Sciatic nerve (tissue), 2 donors: ENCODE measurements at places on chromosomes 3 and 15. TPM values are rescaled to one million over a fixed set of nuclear protein-coding genes. Genes with fewer than 3 reads are reported as not detected.

Gene TLR9
- total RNA-seq = 1.1 TPM

Gene NUP210
- total RNA-seq = 5.5 TPM

Gene PARP15
- total RNA-seq = 3.3 TPM

Gene REC114
- total RNA-seq = not detected

Gene TGM4
- not detected for total RNA-seq

Gene PDZRN3
- total RNA-seq = 37.9 TPM

Gene NOX5
- 0.45 TPM for total RNA-seq

Gene DOCK3
- 6.2 TPM for total RNA-seq
